ENCODE measurements at places on chromosomes 2 and 18.

DNA sequence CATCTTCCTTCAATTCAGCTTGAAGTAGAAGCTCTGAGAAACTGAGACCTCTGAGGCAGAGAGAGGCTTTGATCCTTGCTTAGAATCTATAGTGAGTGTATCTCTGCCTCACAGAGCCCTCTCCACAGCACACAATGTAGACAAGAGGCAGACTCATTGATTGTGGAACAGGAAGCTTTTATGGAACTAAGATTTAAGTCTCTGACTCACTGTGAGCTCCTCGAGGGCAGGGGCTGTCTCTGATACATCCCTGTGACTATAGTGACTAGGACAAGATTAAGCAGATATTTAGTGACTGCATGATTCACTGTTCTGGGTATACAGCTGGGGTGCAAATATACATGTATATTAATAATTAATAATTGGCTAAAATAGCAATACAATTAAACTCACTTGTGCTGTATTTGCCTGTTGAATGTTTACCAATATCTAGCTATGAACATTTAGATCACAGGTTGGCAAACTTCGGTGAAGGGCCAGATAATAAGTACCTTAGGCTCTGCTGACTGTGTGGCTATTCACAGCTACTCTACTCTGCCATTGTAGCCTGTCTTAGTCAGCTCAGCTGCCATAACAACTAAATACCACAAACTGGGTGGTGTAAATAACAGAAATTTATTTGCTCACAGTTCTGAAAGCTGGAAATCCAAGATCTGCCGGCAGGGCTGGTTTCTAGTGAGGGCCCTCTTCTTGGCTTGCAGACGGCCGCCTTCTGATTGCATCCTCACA lies 54.4 kb downstream of the ARHGEF4 start:
- DNase-seq: no peak

- no peak for DNase-seq
Observed at GRCh38 chr2:3619033-3619432, 24.1 kb downstream of the COLEC11 start.

DNA sequence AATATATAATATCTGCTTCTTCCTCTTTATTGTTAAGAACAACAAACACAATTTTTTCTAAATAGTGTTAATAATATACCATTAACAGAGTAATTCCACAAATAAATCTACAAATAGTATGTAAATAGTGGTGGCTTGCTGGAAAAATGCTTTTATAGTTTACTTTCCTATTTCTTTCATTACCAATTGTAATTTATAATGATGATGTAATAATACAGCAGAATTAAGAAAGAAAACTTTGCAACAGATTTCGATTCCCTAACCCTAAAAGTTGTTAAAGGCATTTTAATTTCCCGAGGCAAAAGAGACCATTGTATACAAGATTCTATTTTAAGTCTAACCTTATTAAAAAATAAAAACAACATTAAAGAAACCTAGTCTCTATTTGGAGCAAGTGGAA lies 307.9 kb downstream of the CCDC178 start:
- no peak for DNase-seq

DNA sequence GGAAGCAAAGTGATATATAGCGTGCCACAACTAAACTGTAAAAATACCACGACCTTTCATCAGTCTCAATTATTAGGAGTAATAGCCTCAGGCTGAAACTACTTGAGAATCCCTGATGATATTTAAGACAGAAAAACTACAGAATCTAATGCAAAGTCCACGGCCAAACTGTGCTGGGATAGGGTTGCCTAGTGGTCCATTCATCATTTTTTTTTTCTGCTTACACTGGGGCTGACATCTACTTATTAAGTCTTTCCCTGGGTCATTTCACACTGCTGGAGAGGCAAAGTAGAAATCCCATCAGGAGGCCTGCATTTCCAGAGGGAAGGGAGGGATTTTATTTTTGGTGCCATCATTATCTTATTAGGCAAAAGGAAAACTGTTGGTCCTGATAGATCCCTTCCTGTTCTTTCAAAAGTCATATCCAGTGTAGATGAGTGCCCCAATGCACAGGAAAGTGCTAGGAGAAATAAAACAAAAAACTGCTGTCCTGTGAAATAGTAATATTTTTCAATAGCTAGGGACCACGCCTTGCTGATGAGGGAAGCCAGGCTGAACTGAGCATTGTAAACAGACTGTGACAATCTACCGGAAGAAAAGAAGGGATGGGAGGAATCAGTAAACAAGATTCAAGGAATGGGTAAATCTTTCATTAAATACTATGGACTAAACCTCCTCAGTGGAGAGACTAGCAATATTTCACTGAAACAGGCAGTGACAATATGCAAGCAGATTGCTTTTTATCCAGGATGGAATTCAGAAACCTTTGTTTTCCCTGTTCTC lies 644.3 kb downstream of the IRS1 start:
- DNase-seq: no peak

DNA sequence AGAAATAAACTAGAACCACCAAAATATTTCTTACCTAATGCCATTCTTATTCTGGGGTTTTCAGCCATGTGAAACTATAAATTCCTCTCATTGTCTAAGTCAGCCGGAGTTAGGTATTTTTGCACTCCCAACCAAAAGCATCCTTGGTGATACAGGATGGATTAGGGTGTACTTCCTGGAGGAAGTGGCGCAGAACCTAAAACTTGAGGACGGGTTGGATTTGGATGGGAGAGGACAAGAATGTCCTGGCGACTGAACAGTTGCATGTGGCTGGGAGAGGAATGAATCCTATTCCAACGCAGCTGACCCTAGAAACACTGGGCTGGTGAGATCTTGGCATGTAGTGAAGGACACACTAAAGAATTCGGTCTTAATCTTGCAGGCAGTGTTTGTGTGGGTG lies 58.5 kb downstream of the E2F6 start:
- no peak for DNase-seq

GRCh38 chr2:238820916-238821315 lies 27.0 kb upstream of the TWIST2 start:
- DNase-seq: no peak

DNA sequence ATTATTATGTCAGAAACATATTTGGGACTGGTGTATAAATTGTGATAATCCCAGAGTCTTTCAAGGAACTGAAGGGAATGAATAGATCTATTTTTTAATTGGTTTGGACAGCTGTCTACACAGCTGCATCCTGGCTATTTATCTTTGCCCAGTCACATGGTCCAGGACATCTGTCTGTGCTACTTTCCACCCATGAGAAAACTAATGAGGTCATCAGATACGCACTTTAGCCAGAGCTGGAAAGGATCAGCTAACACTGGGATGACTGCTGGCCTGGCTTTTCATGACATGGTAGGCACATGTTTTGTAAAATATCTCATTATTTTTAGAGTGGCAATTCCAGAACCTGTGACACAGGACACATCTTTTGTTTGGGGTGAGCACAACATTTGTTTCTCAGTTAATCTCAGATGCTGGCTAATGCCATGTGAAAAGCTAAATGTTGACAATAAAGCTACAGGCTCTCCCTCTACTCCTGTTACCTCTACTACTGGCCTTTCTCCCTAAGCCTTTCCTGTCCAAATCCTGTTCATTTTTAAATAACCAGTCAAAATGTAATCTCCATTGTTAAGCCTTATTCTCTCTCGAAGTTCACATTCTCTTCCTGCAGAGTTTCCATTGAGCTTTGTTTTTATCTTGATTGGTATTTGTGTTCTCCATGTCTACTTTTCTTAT lies 500.7 kb downstream of the RIT2 start:
- DNase-seq: no peak

GRCh38 chr2:9102861-9103662 lies 99.6 kb upstream of the MBOAT2 start:
- DNase-seq: no peak

DNA sequence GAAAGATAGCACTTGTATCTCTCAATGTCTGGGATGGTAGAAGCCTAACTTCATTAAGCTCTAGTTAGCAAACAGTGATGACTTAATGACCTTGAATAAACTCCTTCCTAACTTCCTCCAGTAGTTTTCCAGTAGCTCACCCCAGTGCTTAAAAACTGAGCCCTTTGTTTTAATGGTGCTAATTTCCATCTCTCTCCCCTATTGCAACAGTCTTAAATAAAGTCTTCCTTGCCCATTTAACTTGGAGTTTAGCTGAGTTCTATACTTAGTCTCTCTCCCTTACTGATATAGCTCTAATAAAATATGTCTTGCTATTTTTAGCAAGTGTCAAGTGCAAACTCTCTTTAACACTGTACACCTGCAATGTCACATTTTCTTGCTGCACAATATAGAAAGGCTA lies 267.0 kb downstream of the CCDC85A start:
- DNase-seq: no peak

DNA sequence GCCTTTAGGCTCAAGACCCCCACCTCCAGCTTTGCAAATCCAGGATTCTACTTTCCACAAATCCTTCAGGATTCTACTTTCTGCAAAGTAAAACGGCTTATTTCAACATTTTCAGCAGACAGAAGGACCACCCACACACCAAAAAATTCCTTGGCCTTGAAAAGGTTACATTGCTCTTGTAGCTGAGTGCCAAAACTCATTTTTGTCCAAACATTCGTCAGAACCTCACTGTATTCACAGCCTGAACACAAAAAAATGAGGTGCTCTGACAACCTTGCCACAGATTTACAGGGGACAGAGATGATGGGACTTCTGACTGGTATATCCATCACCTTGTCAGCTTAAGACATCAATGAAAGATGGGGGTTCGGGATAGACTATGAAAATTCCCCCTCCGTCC lies 63.0 kb upstream of the COX7A2L start:
- peak; percentile 23 for DNase-seq

DNA sequence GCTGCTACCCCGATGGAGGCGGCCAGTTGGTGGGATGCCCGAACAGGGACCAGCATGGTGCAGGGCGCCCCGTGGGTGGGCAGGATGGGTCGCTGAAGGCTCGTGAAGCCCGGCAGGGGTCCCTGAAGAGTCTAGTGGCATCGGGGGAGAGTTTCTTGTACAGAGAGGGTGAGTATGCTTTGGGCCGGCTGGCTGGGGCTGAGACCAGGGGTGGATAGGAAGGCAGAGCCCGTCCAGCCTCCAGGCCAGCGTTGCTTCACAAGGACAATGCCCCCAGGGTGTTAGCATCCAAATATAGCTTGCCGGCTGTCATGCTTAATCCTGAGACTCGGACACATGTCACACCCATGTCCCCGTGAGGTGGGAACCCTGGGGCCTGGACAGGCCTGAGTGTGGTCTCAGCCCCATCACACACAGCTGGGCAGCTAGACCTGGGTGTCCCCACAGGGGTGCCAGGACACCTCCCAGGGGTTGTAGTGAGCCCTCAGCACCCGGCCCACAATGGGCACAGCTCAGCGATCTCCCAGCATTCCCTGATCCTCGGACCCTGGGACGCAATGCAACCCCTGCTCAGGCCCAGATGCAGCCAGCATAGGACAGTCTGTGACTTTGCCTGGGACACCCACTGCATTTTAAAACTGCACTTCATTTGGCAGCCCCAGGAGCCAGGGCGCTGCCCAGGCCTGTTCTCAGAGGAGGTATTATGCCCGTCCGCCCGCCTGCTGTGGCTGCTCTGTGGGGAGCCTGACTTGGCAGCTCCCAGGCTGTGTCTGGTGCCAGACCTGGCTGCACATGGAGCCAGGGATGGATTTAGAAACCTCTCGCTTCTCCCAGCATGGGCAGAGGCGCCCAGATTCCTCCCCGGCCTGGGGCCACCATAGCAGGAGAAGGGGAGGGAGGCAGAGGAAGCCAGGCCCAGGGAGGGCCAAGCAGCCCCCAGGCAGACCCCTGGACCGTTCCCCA lies 36.4 kb downstream of the RAMP1 start:
- DNase-seq: no peak

DNA sequence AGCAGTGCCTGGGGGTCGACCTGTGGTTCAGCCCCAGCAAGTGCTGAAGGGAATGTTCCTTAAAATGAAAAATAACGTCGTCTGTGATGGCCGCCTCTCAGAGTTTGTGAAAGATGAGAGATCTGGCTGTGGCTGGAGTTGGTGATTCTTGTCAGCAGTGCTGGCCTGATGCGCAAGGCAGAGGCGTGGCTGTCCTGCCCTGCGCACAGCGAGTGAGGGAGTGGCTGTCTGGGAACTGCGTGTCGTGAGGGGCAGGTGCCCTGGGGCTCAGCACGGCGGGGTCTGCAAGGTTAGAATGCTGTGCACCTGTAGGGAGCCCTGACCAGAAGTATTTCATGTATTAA lies 8.8 kb downstream of the NFATC1 start:
- DNase-seq: no peak

DNA sequence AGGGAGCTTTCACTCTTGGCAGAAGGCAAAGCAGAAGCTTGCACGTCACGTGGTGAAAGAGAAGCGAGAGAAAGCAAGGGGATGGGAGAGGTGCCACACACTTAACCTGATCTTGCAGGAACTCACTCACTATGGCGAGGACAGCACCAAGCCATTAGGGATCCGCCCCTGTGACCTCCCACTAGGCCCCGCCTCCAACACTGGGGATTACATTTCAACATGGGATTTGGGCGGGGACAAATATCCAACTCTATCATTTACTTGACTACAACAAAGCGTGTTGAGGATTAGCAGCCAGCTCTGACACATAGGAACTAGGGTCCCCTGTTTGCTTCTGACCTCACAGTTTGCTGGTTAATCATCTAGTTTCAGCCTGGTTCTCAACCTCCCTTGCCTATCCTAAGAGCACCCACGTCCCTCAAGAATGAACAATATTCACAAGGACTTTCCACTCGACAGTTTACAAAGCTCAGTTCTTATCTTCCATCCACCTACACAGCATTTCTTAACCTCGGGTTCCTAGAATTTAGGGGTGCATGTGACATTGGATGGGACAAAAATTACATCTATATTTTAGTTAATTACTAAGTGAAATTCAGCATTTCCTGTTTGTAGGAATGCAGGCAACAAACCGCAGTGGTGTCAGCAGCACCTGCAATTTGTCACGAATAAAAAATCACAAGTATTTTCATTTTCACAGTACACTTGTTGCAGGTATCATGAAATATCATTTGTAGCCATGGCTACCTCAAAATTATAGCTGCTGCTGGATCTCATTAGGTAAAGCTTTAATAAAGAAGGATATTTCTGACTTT lies 36.0 kb downstream of the LBH start:
- DNase-seq: no peak

- DNase-seq: no peak
Observed at GRCh38 chr18:79556829-79557585, 122.6 kb upstream of the CTDP1 start.

DNA sequence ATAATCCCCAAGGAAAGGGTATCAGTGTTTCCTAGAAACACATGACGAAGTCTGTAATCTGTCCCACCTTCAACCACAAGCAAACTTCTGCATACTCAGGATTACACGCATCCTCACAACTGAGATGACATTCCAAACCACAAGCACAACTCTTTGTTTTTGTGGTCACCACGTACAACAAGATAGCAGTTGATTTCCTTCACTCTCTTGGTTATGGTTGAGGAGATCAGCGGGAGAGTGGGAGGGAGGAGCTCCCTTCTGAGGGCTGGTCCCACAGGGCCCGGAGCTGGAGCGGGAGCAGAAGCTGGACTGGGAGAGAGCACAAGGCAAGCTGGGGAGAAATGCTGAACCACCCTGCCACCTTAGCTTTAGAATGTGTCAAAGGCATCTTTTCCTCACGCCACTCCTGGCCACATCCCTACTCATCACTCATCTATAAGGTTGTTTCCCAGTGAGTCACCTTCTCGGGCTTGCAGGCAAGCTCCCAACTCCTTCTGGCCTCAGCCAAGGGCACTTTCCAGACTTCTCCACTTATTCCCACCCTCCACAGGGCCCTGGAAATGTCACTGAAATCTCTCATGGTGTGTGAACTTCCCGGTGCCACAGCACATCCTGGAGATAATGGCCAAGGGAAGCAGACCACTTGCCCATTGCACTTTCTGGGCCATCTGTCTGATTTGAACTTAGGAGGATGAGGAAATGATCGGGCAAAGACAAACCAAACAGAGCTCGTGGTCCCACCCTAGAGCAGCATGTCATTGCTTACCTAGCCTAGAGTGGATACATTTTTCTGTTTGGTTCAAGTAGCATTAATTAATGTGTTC lies 98.9 kb upstream of the LGALSL start:
- no peak for DNase-seq

Data from non-pigmented ciliary epithelial cell (primary cell).